ENCODE measurements at places on chromosomes 3 and 15.

DNA sequence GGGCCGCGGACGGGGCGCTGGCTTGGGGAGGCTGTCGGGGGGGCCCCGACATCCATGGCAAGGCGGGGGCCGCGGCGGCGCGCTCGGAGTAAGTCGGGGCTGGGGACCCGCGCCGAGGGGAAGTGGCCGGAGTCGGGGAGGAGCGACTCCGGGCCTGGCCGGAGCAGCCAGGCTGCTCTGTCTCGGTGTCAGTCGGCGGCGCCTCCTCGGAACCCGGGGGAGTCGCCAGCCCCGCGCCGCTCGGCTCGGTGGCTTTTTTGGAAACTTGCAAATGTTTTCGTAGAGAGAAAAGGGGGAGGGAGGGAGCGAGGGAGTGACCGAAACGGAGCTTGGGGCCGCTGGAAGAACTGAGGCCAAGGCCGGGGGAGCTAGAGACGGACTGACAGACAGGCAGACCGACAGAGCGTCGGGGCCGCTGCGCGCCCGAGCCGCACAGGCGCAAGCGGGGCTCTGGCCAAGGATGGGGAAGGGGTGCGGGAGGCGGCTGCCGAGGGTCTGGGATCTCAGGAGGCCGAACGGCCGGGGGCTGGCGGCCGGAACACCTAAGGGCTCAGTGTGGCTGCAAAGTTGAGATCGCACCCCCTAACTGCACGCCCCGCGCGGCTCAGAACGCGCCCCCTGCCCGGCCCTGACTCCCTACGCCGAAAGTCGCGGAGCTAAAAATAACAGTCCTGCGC is 5.0 kb downstream of the PTH1R start:
- no peak for DNase-seq

DNA sequence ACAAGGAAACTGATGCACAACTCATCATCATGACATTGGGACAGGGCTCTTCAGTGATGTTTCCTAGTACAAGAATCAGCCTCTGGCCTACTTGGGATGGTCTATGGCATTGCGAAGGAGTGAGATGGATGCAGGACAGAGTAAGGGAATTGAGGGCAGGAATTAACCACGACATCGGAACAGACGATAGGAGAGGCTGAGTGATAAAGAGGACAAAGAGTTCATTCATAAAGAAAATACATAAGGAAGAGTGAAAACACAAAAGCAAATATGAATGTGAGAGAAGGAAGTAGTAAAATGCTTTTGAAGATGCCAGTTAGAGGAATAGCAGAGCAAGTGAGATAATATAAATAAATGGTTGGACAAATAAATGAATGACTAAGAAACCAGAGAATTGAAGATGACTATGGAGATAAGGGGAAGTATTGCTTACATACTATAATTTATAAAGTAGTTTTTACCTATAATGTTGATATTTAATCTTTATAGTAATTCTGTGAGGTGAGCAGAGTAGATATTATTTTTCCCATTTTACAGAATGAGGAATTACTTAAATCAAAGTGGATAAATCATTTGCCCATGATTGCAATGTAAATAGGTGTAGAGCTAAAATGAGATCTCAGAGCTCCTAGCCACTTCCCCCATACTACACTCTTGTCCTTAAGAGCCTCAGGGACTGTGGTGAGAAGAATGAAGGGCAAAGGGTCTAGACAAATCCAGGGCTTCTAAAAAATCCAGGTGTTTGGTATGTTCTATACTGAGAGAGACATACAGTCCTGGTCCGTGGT is 203.3 kb downstream of the DTWD1 start:
- DNase-seq: no peak

GRCh38 chr3:159881828-159882309 is 106.8 kb upstream of the IL12A start:
- DNase-seq: no peak

GRCh38 chr15:70088887-70089691 is 8.6 kb downstream of the TLE3 start:
- no peak for DNase-seq

- no peak for DNase-seq
These were observed 125.8 kb downstream of the KBTBD8 start for GRCh38 chr3:67123914-67124313.

GRCh38 chr15:85745023-85745422 is 49.7 kb downstream of the KLHL25 start:
- no peak for DNase-seq

DNA sequence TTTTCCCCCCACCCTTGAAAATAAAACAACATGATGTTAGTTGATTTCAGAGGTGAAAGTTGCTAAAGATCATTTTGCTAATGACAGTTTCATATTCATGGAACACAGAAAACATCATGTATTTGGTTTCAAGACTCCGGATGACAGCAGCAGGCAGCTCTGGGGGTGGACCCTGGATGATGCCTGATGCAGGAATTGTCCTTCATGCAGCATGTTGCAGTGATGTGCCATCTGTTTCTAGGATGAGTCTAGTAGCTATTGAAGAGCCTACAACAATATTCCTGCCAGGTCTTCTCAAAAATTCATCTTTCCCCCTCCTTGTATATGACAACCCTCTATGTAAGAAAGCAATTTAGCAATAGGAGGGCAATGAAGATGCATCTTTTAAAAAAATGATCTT is 108.3 kb downstream of the SV2B start:
- no peak for DNase-seq

GRCh38 chr3:73621388-73621787 is 3.4 kb downstream of the PDZRN3 start:
- no peak for DNase-seq
